ENCODE measurements at places on chromosomes 1 and 21.

GRCh38 chr1:179241530-179242097, 12.1 kb upstream of the ABL2 start:
- no peak for DNase-seq

DNA sequence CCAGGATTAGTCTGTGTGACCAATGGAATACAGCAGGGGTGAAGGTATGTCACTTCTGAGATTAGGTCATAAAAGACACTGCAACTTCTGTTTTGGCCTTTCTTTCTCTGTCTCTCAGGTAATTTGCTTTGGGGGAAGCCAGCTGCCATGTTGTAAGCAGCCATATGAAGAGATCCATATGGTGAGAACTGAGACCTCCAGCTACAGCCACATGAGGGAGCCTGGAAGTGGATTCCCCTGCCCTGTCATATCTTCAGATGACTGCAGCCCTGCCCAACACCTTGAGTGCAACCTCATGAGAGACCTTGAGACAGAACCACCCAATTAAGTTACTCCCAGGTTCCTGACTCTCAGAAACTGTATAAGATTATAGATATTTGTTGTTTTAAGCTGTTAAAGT, 70.1 kb upstream of the ESRRG start:
- no peak for DNase-seq

DNA sequence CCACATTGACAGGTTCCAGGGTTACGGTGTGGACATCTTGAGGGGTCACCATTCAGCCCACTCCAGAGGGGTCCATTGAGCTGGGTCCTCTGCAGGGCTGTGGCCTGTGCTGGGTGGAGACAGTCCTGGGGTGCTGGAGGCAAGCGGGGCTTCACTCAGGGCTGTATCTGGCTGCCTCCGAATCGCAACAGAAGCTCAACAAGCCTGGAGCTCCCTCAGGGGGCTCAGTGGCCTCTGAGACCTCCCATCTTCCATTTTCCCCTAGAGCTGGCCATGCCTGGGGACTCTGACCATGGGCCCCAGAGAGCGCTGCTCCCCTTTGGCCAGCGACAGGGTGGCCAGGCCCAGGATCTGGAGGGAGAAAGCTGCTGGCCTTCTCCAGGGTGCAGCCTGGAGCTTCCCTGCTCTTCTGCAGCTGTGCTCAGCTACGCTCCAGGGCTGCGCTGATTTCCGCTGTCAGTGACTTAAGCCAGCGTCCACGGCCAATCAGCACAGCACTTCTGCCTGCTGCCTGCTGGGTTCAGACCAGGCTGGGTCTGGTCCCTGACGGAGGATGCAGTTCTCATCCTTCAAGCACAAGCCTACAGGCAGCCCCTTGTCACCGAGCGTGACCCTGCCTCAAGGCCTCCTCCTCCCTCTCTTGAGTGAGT, 45.0 kb upstream of the ADARB1 start:
- DNase-seq = no peak

DNA sequence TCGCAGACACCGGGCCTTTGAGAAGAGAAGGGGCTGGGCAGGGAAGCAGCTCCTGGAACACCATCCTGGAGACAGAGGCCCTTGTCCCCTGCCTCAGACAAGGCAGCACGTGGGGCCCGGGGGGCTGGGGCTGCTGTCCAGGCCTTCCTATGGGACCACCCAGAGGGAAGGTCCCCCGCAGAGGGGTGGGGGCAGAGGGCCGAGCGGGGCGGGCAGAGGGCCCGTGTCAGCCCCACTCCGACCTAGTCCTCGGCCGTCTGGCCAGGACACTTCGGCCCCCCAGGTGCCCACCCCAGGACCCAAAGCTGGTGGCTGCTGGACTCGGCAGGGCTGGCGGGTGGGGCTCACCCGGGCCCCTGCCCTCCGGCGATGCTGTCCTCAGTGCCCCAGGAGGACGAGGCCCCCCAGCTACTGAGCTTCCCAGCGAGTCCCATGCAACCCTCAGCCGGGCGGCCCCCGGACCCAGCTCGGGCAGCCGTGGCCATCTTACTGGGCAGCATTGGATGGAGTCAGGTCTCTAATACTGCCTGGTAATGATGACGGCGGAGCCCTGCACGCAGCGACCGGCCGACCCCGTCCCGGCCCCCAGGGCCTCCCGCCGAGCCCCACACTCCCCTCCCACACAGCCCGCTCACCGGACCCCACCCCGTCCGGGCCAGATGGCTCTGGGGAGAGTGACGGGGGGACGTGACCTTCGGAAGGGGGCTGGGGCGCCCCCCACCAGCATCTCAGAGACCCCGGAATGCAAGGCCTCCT, 6.9 kb upstream of the TTLL10 start:
- DNase-seq = no peak

- DNase-seq = peak; percentile 56
These were observed 16.7 kb downstream of the SPATA21 start for GRCh38 chr1:16420424-16421118.

DNA sequence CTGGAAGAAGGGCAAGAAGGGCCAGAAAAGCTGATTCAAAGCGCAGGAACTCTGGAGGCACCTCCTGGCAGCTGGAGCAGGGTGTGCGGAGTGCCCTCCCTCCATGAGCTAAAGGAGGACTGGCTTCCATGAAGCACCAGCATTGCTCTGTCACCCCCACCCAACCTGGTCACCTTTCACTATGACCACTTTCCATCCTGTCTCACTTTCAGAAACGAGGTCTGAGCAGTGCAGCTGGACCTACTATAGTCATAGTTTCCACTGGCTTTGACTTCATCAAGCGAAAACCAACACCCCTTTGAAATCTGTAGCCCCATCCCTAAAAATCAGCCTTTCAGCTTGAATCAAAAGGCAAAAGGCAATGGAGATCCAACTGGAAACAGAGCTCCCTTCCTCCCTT, 84.8 kb upstream of the CACNA1E start:
- DNase-seq = no peak

DNA sequence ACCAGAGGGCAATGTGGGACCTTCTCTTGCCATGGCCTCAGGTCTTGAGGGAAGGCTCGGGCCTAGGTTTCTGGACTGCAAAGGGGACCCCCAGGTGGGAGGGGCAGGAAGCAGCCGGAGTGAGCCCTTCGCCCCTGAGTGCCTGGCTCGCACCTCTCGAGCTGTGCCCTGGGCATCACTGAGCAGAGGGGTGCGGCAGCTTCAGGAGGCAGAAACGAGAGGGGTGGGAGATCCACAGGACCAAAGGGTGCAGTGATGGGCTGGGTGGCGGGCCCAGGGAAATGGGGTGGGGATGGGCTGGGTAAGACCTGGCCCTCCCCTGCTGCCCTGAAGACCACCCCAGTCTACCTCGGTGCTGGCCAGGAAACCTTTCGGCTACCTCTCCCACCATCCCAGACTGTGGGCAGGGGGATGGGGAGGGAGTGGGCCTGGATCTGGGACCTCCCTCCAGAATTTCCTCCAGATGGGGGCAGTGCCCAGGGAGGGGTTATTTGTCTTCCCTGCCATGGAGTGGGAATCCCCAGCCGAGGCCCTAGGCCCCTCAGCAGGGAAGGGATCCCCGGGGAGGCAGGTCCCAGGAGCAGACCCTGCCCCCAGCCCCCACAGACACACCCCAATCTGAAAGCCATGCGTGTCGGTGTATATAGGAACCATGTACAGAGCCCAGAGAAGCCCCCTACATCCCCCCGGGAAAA, 21.3 kb downstream of the A3GALT2 start:
- no peak for DNase-seq

GRCh38 chr1:154326546-154327465, 1.5 kb downstream of the ATP8B2 start:
- no peak for DNase-seq

GRCh38 chr1:203937678-203938330, 76.4 kb downstream of the SNRPE start:
- DNase-seq = no peak

GRCh38 chr1:28144203-28145135, 32.0 kb downstream of the PTAFR start:
- no peak for DNase-seq

GRCh38 chr1:17596651-17597509, 57.4 kb downstream of the ARHGEF10L start:
- DNase-seq = no peak

DNA sequence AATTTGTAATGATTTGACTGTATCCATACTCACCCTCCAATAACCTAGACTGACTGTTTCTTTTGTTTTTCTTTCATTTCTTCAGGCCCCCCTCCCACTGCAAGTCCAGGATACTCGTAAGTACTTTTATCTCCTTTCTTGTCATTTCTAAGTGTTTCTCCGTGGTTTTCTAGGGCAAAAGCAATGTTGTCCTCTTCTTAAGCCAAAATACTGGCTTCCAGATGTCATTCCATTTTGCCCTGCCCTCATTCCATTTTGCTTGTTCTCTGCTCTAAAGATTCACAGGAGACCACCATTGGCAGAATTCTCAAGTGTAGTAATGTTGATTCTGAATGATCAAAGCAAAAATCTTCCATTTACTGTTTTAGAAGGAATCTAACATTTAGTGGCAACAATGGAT, 152.8 kb upstream of the UBE2U start:
- no peak for DNase-seq

DNA sequence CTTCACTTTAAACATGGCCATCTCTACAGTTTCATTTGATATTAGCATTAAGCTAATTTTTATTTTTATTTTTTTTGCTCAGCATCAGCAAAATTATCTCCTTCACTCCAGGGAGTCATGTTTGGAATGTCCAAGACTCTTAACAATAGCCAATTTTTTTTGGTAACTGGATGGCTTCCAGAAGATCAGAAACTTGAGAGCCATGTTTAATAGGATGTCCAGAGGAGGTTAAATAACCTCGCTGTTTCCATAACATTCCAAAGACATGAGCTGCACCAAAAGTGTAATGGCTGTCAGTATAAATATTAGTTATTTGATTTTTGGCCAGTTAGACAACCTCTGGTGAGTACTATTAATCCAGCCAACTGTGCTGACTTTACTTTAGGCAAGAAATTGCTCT, 80.7 kb downstream of the DNTTIP2 start:
- no peak for DNase-seq

- no peak for DNase-seq
These were observed 97.7 kb downstream of the CRYAA start for GRCh38 chr21:43266534-43266933.

DNA sequence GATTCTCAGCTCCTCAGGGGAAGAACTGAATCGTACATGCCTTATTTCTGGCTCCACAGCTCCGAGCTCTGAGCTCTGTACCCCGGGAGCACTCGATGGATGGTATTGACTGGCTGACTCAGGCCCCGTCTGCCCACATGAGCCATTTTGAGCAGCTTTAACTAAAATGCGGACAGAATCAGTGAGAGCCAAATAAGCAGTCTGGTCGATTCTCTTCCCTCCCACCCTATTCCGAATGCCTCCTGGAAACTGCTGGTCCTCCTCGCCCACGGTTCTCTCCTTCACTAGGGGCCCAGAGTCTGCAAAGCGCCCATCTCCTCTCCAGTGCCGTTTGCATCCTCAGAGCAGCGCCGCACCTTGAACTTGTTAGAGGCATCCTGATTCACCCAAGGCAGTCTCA, 125.9 kb upstream of the IRF2BP2 start:
- DNase-seq = no peak

GRCh38 chr1:94265906-94266305, 28.5 kb upstream of the ARHGAP29 start:
- no peak for DNase-seq

GRCh38 chr1:201694608-201695335, 134.2 kb upstream of the IPO9 start:
- DNase-seq = no peak

DNA sequence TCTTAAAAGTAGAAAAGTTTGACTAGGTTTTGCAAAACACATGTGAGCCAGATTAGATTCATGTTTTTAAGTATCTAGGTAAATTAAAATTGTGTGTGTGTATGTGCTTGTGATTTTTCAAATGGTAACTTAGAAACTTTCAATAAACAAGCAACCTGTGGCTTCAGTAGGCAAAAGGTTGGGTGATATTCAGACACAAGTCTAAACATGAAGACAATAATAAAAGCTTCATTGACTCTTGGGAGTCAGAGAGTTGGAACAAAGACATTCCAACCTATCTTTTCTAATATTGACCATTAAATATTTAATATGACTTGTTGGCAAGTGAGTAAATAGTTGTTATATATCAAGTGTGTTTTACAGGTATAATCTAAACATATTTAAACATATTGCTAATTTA, 1049.6 kb upstream of the ADGRL4 start:
- no peak for DNase-seq

DNA sequence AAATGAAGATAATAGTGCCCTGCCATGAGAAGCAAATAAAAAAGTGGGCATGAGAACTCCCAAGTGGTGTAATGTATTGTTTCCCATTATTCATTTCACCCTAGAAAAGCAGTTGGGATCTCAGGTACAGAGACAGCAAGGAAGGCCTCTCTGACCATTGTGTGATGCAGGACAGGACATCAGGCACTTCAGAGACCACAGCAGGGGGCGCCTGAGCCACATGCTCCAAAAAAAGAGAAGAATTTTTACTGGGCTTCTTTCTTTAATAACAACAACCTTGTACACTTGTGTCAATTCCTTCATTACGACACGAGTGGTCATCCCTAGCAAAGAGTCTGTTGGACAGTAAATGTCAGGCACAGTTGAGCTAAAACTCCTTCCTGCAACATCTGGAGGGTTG, 533.3 kb downstream of the OMA1 start:
- no peak for DNase-seq

DNA sequence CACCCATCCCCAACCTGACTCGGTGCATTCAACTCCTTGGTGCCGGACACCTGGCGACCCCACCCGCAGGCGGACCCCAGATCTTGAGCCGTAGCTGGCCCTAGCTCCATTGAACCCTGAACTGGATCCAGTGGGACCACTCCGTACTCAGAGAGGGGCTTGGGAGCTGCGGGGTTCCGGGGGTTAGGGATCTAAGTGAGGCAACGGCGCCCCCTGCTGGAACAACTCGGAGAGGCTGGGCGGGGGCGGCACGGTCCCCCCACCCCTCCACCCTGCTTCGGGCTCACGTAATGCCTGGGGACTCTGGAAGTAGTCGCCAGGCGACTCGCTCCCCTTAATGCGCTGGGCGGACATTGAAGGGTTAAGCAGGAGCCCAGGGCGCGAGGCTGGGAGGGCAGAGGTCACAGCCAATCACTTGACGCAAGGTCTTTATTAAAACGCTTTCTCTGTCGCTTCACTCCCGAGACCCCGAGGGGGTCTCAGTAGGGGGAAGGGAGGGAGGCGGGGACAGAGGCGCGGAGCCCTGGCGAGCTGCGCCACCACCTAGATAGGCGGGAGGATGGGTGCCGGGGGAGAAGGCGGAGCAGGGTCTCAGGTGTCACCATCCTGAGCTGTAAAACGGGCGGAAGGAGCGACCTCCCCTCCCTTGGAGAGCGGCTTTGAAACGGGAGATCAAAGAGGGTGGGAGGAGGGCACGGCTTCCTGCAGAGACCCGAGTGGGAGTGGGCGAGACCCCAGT, 704 bp upstream of the CRABP2 start:
- DNase-seq = peak; percentile 56

GRCh38 chr1:116808848-116809508, 54.7 kb downstream of the CD2 start:
- DNase-seq = no peak

DNA sequence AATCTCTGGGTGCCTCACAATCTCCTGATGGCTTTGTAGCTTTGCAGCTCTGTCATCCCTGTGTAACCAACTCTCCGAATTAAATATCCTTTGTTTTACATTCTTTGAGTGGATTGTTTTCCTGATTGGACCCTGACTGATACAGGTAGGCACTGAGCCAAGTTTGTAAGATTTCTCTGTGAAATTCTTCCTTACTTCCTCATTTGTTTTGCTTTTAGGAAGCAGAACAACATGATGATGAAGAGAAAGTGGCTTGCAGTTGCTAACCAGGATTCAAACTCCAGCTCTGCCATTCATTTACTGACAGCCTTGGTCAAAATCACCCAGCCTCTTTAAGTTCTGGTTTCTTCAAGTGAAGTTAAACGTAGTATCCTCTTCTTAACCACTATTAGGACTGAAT, 452.3 kb downstream of the OMA1 start:
- no peak for DNase-seq

GRCh38 chr1:206691604-206692003, 6.9 kb downstream of the MAPKAPK2 start:
- no peak for DNase-seq

All from stimulated activated CD4-positive, alpha-beta T cell treated with anti-CD3 and anti-CD28 coated beads, Interleukin-1b, Interleukin-23, amount 100 ng/mL, for 24 hours (primary cell).